ENCODE measurements at places on chromosomes 3 and 15.

DNA sequence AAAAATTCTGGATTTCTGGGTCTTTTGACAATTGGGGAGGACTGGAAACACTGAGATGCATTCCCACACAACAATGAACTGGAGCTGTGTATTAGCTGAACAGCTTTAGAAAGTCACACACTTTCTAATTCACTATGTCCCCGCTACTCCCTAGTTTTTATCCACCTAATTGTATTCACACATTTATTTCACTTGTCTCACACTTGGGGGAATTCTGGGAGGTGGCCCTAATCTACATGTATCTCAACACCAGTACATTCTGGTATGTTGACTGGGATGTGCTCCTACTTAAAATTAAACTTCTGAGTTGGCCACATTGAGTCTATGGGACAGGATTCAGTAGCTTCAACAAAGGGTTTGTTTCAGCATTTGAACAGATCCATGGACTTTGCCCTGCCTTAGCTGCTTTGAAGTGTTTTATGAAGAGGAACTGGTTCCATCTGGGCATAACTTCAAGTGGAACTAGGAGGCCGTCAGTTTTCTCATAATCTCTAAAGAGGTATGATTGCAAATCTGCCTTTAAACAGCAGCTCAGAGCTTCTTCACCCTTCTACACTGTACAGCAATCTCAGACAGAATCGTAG, 106.5 kb upstream of the CMC1 start:
- no peak for DNase-seq

DNA sequence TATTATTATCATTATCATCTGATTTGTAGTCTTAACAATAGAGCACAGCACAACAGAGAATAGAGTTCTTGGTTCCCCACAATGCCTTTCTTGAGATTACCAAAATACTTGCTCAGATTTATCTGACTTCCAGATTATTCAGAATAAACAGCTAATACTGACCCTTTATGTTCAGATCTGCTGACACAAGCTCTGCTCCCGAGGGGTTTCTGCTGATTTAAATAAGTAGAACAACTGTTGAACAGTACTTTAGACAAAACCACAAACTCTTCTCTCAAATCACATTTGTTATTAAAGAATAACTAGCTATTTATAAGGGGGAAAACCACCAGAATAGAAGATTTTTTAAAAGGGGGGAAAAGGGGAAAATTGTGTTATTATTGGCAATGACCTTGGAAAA, 380.2 kb upstream of the ATP11B start:
- no peak for DNase-seq

DNA sequence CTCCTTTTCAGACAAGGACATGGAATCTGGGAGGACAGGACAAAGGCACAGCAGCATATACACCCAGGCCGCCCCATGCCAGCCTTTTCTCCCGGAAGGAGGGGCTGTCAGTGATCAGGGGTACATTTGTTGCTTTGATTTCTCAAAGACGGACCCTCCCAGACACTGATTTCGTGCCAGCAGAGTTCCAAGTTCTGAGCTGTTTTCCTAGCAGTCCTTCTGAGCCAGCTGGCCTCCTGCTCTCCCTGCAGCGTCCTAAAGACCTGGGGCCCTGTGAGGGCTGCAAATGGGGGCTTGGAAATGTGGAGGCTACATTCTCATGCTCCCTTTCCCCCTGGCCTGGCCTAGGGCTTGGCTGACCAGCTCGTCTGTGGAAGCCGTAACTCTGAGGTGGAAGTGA, 22.3 kb downstream of the CTSH start:
- no peak for DNase-seq

- DNase-seq: no peak
Observed at GRCh38 chr3:152466784-152467183, 198.1 kb downstream of the MBNL1 start.

DNA sequence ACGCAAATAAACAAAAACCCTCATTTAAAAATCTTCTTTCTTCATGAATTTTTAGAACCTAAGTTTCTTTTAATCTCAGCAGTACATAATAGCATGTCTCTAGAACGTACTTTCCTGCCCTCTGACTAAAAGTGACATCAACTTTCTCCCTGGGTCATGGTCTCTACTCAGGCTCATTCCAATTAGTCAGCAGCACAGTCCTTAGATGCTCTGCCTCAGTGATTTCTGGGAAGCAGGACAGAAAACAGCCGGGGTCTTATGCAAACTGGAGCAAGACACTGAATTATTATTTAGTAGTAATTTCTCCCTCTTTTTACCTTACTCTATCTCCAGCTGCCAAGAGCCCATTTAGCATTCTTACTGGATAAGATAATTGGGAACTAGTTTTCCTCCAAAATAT, 365.2 kb downstream of the TUSC7 start:
- no peak for DNase-seq

GRCh38 chr3:178456621-178457285, 79.5 kb upstream of the KCNMB2 start:
- no peak for DNase-seq

- DNase-seq: no peak
Observed at GRCh38 chr3:180825964-180826363, 86.5 kb upstream of the FXR1 start.

GRCh38 chr3:69724722-69725435, 14.4 kb upstream of the MITF start:
- no peak for DNase-seq

DNA sequence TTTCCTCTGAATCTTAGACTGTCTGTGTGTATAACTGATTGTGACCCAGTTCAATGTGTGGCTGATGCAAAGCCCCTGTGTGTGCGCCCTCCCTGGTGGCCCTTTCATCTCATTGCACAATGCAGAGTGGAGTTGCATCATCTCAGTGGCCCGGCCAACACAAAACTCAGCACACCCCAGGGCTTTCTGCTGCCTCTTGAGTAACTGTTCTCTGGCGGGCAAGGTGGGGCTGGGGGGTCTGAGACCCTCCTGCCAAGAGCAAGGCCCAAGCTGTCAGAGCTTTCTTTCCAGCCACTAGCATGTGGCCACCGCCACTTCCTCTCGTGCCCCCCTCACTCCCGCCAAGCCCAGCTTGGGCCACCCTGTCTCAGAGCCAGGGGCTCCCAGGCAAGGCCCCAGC, 80.7 kb upstream of the ALDH1L1 start:
- DNase-seq: no peak

- no peak for DNase-seq
Observed at GRCh38 chr15:49145651-49146609, 9.5 kb downstream of the COPS2 start.

DNA sequence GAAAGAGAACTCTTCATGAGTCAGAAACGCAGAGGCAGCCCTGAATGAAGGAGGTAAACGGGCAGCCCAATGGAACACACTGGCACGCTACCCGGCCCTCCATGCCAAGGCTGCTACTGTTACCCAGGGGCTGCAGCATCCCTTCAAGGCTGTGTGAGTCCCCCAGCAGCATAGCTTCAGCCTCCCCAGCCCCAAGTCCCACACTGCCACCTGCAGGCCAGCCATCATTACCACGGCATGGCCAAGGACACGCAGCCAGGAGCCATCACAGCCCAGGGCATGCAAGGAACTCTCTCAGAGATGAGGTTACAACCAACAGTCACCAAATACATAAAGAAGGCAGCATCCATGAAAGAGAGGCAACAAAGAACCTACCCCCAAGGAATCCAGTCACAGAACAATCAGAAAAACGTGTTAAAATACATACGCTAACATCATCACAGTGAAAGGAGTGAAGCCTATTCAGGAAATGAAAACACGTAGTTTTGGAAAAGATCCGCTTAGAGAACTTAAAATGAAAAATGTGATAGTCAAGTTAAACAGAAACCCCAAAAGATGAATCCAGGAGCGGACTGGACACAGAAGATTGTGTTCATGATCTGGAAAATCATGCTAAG, 22.4 kb downstream of the PLA2G4F start:
- DNase-seq: peak; percentile 15

- DNase-seq: no peak
Observed at GRCh38 chr3:45123581-45124269, 22.5 kb downstream of the CDCP1 start.

DNA sequence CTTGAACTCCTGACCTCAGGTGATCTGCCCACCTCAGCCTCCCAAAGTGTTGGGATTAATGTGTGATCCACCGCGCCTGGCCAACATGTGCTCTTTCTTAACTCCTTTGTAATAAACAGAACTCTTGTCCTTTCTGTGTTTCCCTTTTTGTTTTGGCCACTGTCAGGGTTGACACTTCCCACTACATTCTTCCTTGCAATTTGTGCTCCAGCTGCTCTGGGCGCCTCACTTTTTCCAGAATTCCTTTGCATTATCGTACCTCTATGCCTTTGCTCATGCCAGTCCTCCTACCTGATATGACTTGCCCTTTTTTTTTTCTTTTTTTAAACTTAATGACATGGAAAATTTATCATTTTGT, 38.8 kb upstream of the SMAD3 start:
- no peak for DNase-seq

- DNase-seq: no peak
Observed at GRCh38 chr3:48467473-48468267, 21.1 kb downstream of the ATRIP start.

DNA sequence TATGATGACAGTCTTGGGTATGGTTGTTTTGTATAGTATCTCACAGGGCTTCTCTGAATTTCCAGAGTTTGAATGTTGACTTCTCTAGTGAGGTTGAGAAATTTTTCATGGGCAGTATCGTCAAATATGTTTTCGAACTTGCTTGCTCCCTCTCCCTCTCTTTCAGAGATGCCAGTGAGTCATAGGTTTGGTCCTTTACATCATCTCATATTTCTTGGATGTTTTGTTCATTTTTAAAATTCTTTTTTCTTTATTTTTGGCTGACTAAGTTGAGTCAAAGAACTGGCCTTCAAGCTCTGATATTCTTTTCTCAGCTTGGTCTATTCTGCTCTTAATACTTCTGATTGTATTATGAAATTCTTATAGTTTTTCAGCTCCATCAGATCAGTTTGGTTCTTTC, 282.3 kb upstream of the NECTIN3 start:
- DNase-seq: no peak

DNA sequence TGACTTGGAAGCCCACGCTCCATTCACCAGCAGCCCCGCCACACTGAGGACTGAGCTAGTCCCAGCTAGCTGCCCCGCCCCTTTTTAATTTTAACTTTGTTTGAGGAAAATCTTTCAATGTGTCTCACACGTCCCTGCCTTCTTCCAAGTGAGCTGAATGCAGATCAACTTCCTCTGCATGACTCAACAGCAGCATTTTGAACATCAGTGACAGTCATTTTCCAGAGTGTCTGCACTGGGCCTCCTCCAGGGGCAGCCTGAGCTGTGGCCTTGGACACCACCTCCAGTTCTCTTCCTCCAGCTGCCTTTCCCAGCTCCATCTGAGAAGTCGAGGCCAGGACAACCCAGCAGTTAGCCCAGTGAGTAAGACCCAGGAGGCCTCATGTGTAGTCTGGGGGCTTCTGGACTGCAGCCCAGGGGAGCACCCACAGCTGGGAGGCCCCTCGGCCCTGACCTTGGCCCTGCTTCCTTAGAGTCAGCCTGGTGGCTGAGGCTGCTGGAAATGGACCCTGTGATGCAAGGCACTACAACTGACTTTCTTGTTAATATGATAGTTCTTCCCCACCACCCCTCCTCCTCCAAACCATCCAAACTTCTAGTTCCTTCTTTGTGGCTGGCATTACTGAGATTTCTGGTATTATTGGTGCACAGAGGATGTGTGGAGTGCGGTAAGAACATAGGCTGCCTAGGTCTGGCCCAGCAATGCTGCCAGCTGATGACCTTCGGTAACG, 21.4 kb upstream of the ESYT3 start:
- DNase-seq: no peak

GRCh38 chr15:65824941-65825544, 33.0 kb upstream of the DENND4A start:
- no peak for DNase-seq

DNA sequence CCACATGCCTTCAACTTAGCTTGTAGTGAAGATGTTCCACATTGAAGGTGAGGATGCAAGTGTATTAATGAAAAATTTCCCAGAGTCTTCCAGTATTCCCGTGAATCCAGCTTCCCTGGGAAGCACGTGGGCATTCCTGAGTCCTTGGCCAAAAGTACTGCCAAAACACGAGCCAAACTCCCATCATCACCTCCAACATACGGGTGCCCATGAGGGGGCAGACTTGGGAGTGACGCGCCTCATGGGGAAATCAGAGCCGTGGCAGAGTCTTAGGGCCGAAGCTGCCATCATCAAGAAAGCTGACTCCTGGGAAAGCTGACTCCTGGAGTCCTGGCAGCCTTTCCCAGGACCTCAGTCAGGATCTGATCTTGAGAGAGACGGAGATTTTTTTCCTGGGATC, 20.1 kb upstream of the TM2D3 start:
- DNase-seq: no peak

GRCh38 chr3:12458901-12459300, 25.4 kb upstream of the TSEN2 start:
- DNase-seq: no peak
